ENCODE measurements at places on chromosomes 3 and 15. TPM values are rescaled to one million over a fixed set of nuclear protein-coding genes. Genes with fewer than 3 reads are reported as not detected.
A peak's percentile ranks its signal among the peaks of the same experiment; 100 is the strongest.

DNA sequence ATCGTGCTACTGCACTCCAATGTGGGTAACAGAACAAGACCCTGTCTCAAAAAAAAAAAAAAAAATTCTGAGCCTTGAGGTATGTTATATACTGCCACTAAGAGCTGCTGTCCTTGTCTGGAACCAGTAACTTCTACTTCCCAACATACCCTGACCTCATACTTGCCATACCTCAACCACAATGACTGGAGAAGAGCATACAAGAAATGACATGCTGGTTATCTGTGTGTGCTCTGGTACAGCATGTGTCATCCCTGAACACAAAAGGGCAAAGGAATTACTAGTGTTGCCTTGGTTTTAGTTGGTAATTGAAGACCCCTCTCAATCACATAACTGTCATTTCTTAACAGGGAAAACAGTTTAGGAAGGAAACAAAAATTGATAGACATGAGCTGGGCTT is 54.5 kb downstream of the MRPS25 start:
- H3K36me3 ChIP-seq, result peaks cover 10% of the 10 kb centered on the region
- no peaks in the 10 kb centered on the region for H3K27me3 ChIP-seq
- no peak overlapping the region for H3K27ac ChIP-seq
- no peaks in the 10 kb centered on the region for H3K4me1 ChIP-seq
- H3K4me3 ChIP-seq, result no peak overlapping the region

- no peak for DNase-seq
- H3K36me3 ChIP-seq, result no peaks in the 10 kb centered on the region
- no peak overlapping the region for H3K27ac ChIP-seq
- H3K4me1 ChIP-seq, result peaks cover 2% of the 10 kb centered on the region
Observed at GRCh38 chr3:17304969-17305368, 420.2 kb downstream of the PLCL2 start.

GRCh38 chr3:127050733-127051132 is 67.8 kb downstream of the PLXNA1 start:
- H3K27ac ChIP-seq, result no peak overlapping the region
- no peak overlapping the region for H3K4me3 ChIP-seq
- no peaks in the 10 kb centered on the region for H3K4me1 ChIP-seq

DNA sequence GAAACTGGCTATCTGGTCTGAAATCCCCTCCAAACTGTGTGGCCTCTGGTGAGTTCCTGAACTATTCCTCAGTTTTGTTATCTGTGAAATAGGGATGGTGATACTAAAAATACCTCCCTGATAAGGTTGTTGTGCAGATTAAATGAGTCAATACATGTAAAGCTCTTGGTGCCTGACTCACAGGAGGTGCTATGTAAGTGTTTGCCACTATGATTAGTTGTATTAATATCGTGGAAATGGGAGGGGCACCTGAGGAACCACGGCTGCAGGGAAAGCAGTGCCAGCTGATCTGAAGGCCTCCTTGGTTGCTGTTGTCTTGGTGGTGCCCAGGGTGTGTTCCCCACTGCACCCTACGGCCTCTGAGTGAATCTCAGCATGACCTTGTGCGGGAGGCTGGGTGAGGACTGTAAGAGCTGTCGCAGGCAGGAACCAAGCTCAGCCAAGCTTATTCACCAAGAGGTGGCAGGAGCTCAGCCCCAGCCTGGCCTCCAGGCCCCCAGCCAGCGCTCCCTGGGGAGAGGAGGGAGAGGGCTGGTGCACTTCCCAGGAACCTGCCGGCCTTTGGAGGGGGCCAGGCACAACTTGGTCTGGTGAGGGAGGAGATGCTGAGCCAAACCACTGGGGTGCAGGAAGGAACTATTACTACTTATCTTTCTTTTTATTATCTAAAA is 44.8 kb upstream of the CCDC174 start:
- no peaks in the 10 kb centered on the region for H3K36me3 ChIP-seq
- H3K27me3 ChIP-seq, result peaks cover 28% of the 10 kb centered on the region
- no peak for DNase-seq
- H3K27ac ChIP-seq, result no peak overlapping the region
- H3K4me3 ChIP-seq, result no peak overlapping the region

- H3K27me3 ChIP-seq, result no peaks in the 10 kb centered on the region
- H3K27ac ChIP-seq, result peak overlapping the region; percentile 57
- peak; percentile 42 for DNase-seq
- peaks cover 15% of the 10 kb centered on the region for H3K4me1 ChIP-seq
- H3K36me3 ChIP-seq, result no peaks in the 10 kb centered on the region
Observed at GRCh38 chr3:178562143-178562946, 26.1 kb downstream of the KCNMB2 start.

- no peaks in the 10 kb centered on the region for H3K36me3 ChIP-seq
- H3K27ac ChIP-seq, result no peak overlapping the region
- H3K4me1 ChIP-seq, result no peaks in the 10 kb centered on the region
- H3K27me3 ChIP-seq, result no peaks in the 10 kb centered on the region
- no peak overlapping the region for H3K4me3 ChIP-seq
Observed at GRCh38 chr3:165404357-165405027, 208.3 kb upstream of the SLITRK3 start.

DNA sequence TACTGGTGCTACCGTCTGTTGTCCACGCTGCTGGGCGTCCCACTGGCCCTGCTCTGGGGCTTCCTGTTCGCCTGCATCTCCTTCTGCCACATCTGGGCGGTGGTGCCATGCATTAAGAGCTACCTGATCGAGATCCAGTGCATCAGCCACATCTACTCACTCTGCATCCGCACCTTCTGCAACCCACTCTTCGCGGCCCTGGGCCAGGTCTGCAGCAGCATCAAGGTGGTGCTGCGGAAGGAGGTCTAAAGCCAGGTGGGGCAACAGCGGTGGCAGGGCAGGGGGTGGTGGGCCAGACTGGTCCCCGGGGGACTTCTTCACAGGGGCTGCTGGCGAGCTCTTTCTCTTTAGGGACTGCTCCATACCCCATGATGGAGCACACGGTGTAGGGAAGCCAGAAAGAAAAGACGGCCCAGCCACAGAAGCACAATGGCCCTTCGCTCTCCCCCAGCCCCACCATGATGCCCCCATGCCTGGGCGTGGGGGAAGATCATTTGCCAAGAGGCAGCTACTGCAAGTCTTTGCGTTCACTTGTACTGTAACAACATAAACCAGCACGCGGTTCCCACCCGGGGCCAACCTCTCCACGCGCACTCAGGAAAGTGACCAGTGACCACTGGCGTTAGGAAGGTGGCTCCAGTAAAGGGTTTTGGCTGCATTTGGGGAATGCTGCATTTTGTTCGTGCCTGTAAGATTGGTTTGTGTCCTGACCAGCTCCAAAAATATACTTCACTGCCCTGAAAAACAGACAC is 12.2 kb downstream of the CAV3 start:
- no peak overlapping the region for H3K27ac ChIP-seq
- no peak for DNase-seq

DNA sequence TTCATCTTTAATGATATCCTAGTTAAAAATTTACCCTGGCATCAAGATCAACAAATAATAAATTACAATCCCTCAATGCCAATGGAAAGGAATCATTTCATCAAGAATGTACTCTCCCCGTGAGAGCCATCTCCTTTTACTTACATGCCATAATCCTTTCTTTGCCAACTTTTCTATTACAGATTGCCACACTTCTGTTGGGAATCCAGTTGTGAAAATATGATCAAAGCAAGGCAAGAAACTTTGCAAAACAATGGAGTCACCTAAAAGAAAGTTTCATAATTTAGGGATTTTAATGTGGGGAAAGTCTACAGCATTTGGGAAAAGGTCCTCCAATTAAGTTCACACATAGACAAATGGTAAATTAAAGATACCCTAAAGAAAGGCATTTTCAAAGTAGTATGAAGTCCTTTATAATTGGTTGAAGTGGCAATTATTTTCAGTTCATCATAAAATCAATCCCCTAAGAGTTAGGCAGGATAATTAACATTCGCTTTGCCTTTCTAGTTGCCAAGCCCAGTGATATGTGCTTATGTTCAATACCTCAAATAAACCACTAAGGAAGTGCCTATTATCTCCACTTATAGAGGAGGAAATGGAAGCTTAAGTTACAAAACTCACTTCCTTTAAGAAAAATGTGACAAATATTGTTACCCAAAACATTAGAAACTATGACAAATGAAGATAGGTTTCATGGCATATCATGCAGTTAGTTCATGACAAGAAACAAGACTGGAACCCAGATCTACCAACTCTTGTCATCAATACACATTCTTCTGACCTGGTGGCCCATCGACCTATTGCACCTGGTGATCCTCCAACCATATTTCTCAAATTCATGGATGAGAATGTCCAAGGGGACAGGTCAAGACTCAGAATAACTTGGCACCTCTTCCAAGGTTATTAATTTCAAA is 49.1 kb downstream of the TRANK1 start:
- H3K4me1 ChIP-seq, result peaks cover 9% of the 10 kb centered on the region
- no peaks in the 10 kb centered on the region for H3K27me3 ChIP-seq
- no peaks in the 10 kb centered on the region for H3K36me3 ChIP-seq
- DNase-seq, result no peak
- H3K27ac ChIP-seq, result no peak overlapping the region

DNA sequence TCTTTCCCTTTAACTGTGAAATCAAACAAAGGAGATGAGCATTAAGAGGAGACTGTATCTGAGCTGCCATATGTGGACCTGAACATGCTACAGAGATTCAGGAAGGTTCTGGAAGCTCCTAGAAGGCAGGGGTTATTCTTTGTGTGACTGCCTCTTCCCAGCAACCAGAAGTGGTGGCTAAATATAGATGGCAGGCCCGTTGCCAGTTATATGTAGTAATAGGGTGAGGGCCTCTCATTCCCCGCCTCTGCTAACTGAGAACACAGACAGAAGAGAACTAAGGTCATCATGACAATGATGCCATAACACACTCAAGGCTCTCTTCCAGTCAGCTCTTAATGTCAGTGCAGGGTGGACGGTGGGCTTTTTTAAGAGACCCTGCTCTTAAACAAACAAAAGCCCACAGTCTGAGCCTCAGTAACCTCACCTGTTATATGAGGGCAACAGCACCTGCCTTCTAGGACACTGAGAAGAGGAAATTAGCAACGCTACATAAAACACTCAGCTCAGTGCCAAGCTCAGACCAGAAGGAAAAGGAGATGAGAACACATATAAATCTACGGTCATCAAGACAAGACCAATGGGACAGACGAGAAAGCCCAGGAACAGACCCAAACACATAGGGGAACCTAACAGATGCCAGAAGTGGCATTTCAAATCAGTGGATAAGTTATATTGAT is 22.3 kb downstream of the CFAP92 start:
- no peak for DNase-seq
- H3K4me1 ChIP-seq, result no peaks in the 10 kb centered on the region
- no peaks in the 10 kb centered on the region for H3K36me3 ChIP-seq
- H3K27ac ChIP-seq, result no peak overlapping the region
- H3K4me3 ChIP-seq, result no peak overlapping the region
- H3K27me3 ChIP-seq, result no peaks in the 10 kb centered on the region

GRCh38 chr3:69462022-69462825 is 76.3 kb upstream of the FRMD4B start:
- no peak for DNase-seq
- H3K27me3 ChIP-seq, result no peaks in the 10 kb centered on the region
- H3K4me3 ChIP-seq, result no peak overlapping the region
- H3K4me1 ChIP-seq, result peaks cover 29% of the 10 kb centered on the region
- H3K36me3 ChIP-seq, result no peaks in the 10 kb centered on the region

GRCh38 chr3:188212308-188212969 is 58.5 kb downstream of the LPP start:
- no peak overlapping the region for H3K27ac ChIP-seq
- H3K27me3 ChIP-seq, result no peaks in the 10 kb centered on the region
- H3K4me3 ChIP-seq, result no peak overlapping the region
- H3K4me1 ChIP-seq, result no peaks in the 10 kb centered on the region
- no peak for DNase-seq
- H3K36me3 ChIP-seq, result peaks cover 3% of the 10 kb centered on the region

- H3K36me3 ChIP-seq, result no peaks in the 10 kb centered on the region
- DNase-seq, result no peak
Observed at GRCh38 chr3:138060792-138061191, 50.8 kb downstream of the CLDN18 start.

DNA sequence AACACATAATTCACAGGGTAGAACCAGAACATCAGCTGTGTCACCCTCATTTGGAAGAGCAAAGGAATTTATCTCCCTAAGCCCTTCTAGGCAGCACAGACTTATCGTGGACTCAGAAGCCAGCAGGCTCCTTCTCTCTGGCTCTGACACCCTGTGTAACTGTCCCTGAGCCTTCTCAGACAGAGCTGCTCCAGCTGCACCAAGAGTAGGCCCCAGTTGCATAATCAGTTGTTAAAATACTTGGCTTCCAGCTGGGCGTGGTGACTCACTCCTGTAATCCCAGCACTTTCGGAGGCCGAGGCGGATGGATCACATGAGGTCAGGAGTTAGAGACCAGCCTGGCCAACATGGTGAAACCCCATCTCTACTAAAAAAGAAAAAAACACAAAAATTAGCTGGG is 49.4 kb upstream of the ACVR2B start:
- H3K27ac ChIP-seq, result no peak overlapping the region
- DNase-seq, result no peak
- H3K4me1 ChIP-seq, result no peaks in the 10 kb centered on the region
- H3K4me3 ChIP-seq, result no peak overlapping the region

- no peaks in the 10 kb centered on the region for H3K27me3 ChIP-seq
- H3K4me3 ChIP-seq, result no peak overlapping the region
- H3K4me1 ChIP-seq, result peaks cover 6% of the 10 kb centered on the region
- no peaks in the 10 kb centered on the region for H3K36me3 ChIP-seq
Observed at GRCh38 chr3:114644367-114644766, 350.5 kb downstream of the TIGIT start.

- no peak for DNase-seq
- no peak overlapping the region for H3K4me3 ChIP-seq
- H3K36me3 ChIP-seq, result no peaks in the 10 kb centered on the region
Observed at GRCh38 chr3:104291878-104292277, 1074.8 kb upstream of the ALCAM start.

- peak; percentile 26 for DNase-seq
- H3K4me1 ChIP-seq, result peaks cover 24% of the 10 kb centered on the region
Observed at GRCh38 chr3:48561045-48561736, 2.4 kb downstream of the UCN2 start.

DNA sequence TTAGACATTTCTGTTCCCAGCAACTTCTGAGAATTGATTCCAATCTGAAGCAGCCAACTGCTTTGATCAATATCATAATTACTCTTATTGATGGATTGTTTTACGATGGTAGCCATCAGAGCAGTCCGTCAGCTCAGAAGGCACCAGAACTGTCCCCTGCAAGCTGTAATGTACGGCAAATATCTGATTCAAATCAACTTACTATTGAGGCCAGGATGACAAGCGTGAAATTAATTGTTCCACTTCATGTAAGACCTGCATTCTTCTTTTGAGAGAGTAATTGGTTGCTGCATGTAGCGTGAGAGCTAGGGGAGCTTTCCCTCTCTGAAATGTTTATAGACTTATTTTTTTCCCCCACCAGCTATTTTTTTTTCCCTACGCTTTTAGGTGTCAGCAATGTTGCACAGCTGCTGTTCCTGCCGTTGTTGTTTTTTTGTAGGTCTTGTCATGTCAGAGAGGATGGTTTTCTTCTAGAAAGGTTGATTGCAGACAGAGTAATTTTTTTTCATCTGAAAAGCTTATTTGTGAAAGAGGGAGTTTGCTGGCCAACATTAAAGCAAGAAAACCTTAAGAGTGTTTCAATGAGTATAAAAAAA is 134.9 kb downstream of the CACNA2D3 start:
- H3K4me1 ChIP-seq, result no peaks in the 10 kb centered on the region
- DNase-seq, result no peak
- no peak overlapping the region for H3K4me3 ChIP-seq
- H3K27me3 ChIP-seq, result no peaks in the 10 kb centered on the region

P3H2 gene
- 6.6 TPM for total RNA-seq

SPINK8 gene
- not detected for total RNA-seq

TGM4 gene
- total RNA-seq, result 0.24 TPM

TM4SF1 gene
- total RNA-seq, result 559 TPM

ANKUB1 gene
- not detected for total RNA-seq

A4GNT gene
- not detected for total RNA-seq

TGM5 gene
- total RNA-seq, result not detected

C2CD4A gene
- 1.1 TPM for total RNA-seq

Data from endothelial cell of umbilical vein (primary cell).